ENCODE measurements at places on chromosomes 2 and 18.
A peak's percentile ranks its signal among the peaks of the same experiment; 100 is the strongest.

GRCh38 chr2:28406276-28407096 is 13.8 kb downstream of the FOSL2 start:
- DNase-seq: no peak

- DNase-seq: no peak
Measured at GRCh38 chr2:47072018-47072691, 83.0 kb downstream of the STPG4 start.

GRCh38 chr2:124353656-124354055 is 328.6 kb downstream of the CNTNAP5 start:
- no peak for DNase-seq

DNA sequence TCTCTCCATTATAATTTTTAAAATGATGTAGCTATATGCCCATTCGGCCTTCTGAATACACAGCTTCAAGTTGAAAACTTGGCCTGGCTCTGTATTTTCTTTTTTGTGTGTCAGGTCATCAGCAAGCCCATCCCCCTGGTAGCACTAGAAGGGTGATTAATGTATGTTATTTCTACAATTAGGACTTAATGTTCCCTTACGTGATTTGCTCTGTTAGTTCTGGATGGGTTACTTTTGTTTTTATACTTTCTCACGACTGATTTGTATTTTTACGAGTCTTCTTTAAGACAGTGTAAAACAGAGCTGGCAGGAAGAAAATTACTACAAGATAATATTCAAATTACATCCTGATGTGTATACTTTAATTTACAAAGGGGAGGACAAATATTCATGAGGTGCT is 88.4 kb upstream of the RGPD4 start:
- peak; percentile 18 for DNase-seq

GRCh38 chr2:102061286-102061699 is 69.5 kb downstream of the IL1R2 start:
- no peak for DNase-seq

GRCh38 chr2:190947711-190948251 is 66.2 kb downstream of the STAT1 start:
- peak; percentile 45 for DNase-seq

GRCh38 chr2:135227386-135227785 is 175.3 kb downstream of the RAB3GAP1 start:
- DNase-seq: no peak

DNA sequence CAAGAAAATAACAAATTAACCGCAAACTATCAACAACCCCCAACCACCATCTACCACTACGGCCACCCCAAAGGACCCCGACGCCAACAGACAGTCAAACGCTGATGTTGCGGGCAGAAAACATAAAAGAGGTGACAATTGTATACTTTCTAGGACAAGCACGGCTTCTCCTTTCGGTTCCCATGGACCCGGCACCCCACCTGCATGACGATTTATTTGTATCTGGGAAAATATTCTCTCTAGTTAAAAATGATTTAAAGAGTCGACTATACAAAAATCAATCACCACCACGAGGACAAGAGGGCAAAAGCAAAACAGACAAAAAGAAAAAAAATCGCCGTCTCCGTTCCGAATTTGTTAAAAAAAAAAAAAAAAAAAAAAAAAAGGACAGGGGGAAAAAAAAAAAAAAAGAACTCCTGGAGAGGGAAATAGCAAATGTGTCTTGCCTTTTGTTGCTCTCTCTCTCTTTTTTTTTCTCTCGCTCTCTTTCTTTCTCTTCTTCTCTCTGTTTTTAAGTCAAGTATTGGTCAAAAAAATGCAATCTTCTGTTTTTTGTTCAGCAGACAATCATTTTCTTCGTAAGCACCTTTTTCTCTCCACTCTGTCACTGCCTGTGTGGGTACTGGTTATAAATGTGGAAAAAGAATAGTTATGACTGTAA is 3.6 kb downstream of the SIX3 start:
- DNase-seq: no peak

- DNase-seq: no peak
Measured at GRCh38 chr2:118604371-118604770, 243.1 kb downstream of the EN1 start.

DNA sequence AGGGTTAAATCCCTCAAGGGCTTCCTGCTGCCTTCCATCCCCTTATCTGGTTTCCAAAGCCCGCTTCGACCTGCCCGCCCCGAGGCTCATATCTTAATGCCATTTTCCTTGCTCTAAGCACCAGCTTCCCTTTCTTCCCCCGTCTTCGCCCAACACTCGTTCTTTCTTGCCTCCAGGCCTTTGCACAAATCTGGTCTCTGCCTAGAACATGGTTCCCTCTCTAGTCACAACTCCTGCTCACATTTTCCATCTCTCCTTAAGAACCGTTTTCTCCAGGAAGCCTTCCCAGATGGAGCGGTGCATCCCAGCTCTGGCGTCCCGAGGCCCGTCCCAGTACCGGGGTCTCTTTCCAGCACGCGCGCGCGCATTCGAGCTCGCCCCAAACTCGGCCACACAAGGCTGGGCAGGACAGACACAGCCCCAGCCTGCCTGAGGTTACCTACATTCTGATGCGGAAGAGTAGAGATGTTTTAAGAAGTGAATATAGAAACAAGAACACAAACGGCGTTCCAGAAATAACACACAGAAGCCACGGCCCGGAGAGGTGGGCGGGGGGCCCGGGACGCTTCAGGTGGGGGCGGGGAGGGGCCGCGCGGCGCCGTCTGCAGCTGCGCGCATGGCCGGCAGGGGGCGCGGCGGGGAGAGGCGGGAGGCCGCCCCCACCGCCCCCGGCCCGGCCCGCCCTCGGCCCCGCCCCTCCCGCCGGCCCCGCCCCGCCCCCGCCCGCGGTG is at the start of gene DGKD:
Gene DGKD, plus strand, starts transcription at position 726 of the 731 bp plus-strand sequence. CDS start 25 bp downstream, outside the sequence.
- DNase-seq: peak; percentile 22

- peak; percentile 1 for DNase-seq
Measured at GRCh38 chr18:39037925-39038324, 1472.3 kb upstream of the CELF4 start.

GRCh38 chr2:10908195-10908594 is 3.5 kb upstream of the KCNF1 start:
- no peak for DNase-seq

DNA sequence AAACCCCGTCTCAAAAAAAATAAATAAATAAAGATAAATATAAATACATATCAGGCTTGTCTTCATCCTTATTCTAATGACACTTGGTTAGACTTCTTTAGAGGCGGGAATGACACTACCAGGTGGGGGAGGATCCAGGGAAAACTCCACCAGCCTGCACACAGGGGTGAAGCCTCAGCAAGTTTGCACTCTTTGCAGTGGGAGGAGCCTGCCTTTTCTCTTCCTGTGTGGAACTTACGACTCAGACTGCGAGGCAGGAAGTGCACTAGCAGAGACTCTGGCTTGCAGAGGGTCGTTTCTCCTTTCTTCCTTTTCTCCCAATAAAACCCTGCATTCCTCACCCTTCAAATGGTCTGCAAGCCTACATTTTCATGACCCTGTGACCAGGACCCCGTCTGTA is 153.6 kb upstream of the CBLN2 start:
- no peak for DNase-seq

DNA sequence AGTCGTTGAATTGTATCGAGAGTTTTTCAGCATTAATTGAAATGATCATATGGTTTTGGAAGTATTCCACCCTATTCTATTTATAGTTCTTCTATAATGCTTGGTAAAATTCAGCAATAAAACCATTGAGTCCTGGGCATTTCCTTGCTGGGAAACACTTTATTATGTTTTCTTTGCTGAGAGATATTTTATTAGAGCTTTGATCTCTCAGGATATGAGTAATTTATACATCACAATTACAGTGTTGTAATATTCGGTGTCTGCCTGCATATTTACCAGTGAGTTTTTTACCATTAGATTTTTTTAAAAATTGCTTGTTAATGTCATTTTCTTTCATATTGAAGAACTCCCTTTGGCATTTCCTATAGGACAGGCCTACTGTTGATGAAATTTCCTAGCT is 402.7 kb upstream of the FSIP2 start:
- no peak for DNase-seq

DNA sequence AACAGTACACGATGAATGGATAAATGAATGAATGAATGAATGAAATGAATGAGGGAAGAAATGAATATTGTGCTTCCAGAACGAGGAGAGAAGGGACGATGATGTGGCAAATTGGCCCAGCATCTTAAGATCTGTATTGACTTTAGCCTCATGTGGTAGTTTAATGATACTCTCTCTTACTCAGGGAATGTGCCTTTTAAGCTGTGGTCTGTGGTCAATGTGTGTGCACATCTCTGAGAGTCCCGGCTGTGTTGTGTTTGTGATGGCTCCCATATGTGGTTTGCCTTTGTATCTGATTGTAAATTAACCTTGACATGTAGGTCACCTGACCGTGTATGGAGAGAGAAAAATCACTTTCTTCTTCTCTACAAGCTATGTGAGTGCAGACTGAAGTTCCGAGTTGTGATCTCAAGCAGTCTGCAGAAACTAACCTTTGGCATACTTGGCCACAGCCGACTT is 91.2 kb downstream of the NEDD4L start:
- no peak for DNase-seq

GRCh38 chr2:179614121-179614520 is 247.3 kb downstream of the ZNF385B start:
- DNase-seq: no peak

GRCh38 chr2:54723996-54724559 is 616 bp downstream of the EML6 start:
- DNase-seq: no peak

DNA sequence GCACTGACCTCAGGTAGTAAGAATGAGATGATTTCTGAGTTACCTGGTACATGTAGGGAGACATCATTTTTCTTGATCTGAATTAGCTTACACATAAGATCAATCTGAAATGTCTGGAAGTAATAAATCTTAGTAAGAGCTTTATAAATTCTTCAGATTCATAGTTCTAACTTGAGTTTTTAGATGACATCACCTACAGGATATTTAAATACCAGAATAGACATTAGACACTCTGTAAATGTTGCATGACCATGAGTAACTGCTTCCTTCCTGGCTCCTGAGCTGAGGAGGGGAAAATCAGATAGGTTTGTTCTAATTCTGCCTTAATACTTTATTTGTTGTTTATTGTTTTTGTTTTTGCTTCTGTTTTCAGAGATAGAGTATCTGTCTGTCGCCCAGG is 181.8 kb downstream of the PHLPP1 start:
- no peak for DNase-seq

DNA sequence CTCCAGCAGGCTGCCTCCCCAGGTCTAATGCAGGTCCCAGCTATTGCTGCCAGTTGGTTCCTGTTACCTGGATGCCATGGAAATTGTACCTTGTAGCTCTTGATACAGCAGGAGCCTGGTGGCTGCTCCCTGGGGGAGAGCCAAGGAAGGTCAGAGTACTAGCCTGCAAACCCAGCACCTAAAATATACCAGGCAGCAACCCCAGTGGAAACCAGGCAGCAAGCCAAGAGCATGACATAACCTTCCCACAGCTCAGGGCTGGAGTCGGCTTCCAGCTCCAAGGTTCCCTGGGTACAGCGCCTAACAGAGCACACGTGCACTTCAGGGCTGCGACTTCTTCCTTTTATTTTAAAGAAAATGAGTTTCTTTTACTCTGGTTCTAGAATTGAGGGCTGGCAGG is 30.3 kb downstream of the TNP1 start:
- peak; percentile 39 for DNase-seq

DNA sequence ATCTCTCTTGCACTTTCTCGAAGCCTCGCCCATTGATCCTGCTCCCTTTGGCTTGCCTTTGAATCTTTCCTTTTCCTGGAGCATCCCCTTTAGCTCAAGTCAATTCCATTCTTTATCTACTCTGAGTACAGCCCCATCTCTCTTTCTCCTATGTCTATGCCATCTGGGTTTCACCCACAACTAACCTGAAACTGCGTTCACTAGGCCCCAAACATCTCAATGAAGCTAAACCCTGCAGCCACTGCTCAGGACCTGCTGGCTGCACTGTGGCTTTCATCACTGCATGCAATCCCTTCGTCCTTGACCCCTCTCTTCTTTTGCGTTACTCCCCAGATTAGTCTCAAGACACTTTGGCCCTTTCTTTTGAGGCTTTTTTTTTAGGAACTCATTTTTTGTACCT is 81.6 kb upstream of the CYRIA start:
- DNase-seq: no peak

GRCh38 chr18:45334191-45334590 is 281.1 kb upstream of the SLC14A2 start:
- no peak for DNase-seq

DNA sequence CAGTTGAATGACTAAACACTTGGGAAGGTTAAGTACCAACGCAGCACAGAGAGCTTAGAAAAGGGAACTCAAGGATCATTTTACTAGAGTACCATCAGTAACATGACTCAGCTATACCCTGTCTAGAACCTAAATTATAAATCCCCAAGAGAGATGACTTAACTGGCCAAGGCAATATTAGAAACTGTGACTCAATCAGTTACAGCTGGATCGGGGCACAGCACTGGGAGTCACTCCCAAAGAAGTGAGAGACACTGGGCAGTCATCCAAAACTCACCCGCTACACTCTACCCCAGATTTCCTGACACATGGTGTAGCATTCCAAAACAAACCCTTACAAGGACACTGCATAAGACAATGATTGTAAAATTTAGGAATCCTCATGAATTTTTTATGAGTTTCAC is 17.7 kb downstream of the IWS1 start:
- peak; percentile 11 for DNase-seq

GRCh38 chr2:23824777-23825212 is 102.1 kb downstream of the ATAD2B start:
- peak; percentile 9 for DNase-seq

DNA sequence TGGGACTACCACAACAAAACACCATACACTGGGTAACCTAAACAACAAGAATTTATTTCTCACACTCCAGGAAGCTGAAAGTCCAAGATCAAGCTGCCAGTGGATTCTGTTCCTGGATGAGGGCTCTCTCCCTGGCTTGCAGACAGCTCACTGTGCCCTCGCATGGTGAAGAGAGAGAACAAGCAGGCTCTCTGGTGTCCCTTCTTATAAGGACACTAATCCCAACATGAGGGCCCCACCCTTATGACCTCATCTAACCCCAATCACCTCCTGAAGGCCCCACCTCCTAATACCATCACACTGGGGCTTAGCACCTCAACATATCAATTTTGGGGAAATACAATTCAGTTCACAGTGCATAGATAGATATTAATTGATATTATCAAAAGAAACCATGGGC is 83.5 kb downstream of the BIN1 start:
- no peak for DNase-seq

DNA sequence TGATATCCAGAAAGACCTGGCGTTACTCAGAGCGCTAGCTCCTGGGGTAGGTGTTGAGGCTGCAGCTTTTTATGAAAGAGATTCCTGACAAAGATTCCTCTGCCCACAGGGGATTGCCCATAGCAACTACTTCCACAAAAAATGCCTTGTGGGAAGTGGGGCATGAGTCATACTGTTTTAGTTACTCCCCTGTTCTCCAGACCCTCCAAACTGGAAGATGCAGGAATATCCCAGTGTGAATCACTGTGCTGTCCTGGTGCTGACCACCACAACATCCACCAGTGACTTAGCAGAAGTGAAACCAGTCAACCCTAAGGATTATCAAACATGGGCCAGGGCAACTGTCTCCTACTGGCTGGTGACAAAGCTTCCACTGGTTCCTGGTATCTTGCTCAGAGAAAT is 61.8 kb downstream of the CDH2 start:
- DNase-seq: no peak
